ENCODE measurements at places on chromosomes 2 and 18.

DNA sequence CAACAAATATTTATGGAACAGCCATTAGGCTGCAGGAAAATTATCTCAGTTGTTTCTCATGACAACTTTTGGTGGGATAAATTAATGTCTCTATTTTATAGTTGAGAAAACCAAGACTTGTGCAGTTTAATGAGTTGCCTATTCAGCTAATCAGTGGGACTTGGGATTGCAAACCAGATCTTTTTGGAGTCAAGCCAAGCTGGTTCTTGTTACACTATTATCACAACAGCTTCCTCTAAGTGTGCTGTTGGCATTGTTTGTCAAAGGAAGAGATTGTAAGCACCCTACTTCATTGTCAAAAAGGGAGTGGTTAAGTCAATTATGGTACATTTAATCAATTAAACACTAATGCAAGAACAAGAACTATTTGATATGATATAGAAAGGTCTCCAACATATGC is 119.2 kb downstream of the PAX3 start:
- DNase-seq, result no peak

- no peak for DNase-seq
Observed at GRCh38 chr2:112962308-112963175, 15.3 kb upstream of the IL36G start.

- no peak for DNase-seq
Observed at GRCh38 chr18:27004056-27004829, 138.7 kb upstream of the AQP4 start.

GRCh38 chr2:224938651-224939182 is 103.6 kb downstream of the DOCK10 start:
- DNase-seq, result no peak

- no peak for DNase-seq
Observed at GRCh38 chr2:236939721-236940231, 145.9 kb upstream of the COPS8 start.

DNA sequence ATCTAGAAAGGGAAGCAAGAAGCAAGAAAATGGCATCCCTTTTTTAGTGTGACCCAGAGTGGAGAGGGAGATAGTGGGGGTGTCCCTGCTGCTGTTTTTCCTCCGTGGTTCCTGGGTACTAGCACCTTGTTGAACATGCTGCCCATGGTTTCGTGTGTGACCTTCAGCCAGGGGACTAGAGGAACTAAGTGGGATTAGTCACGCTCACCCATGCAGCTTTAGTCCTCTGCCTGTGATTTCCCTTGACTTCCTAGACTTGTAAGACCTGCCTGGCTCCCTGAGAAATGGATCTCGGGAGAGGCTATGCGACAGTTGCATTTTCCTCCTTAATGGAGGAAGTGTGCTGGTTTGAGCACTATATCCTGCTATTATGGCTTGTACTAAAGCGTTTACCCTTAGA is 471.4 kb downstream of the DCDC2C start:
- no peak for DNase-seq

- no peak for DNase-seq
Observed at GRCh38 chr2:145759228-145759915, 1239.5 kb upstream of the ZEB2 start.

DNA sequence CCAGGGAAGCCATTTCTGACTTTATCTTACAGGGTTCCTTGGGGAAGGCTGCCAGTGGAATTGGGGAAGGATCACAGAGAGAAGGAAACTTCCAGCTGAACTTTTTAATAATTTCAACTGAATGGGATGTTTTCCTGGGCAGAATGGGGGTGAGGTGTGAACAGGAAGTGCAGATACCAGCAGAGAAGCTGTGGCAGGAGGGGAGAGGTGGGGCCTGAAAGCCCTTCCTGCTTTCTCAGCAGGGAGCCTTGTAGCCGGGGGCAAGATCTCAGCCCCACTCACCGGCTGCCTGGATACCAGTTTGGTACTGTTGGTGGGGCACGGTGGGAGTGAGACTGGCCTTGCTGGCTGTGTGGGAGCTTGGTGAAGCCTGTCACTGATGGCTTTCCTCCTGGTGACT is 170.5 kb downstream of the ZBTB7C start:
- no peak for DNase-seq

- DNase-seq, result no peak
Observed at GRCh38 chr2:74000666-74001065, 16.0 kb downstream of the TET3 start.

GRCh38 chr2:219128396-219128795 is 32.2 kb downstream of the NHEJ1 start:
- DNase-seq, result no peak

DNA sequence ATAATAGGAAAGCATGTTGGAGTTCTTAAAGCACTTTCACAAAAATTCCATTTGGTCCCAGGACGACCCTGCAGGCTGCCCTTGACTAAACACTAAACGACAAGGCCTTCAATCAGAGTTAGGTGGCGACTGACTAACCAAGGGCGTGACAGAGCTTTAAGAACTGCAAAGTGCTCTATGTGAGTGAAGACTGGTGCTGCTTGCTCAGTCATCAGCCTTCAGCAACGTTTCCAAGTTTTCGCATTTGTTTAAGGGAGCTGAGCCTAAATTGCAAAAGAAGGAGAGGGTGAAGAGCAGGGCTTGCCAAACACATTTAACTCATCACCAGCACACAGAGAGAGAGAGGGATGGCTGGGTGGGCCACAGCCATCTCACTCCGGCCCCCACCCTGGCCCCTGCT is 204.7 kb upstream of the PID1 start:
- no peak for DNase-seq

GRCh38 chr2:29744976-29745375 is 176.4 kb downstream of the ALK start:
- DNase-seq, result no peak

- no peak for DNase-seq
Observed at GRCh38 chr2:121866789-121867188, 111.3 kb downstream of the TSN start.

GRCh38 chr2:219973136-219973535 is 345.7 kb downstream of the SLC4A3 start:
- no peak for DNase-seq
